SK-N-SH (cell line): ENCODE measurements at places on chromosomes 1 and 21.

DNA sequence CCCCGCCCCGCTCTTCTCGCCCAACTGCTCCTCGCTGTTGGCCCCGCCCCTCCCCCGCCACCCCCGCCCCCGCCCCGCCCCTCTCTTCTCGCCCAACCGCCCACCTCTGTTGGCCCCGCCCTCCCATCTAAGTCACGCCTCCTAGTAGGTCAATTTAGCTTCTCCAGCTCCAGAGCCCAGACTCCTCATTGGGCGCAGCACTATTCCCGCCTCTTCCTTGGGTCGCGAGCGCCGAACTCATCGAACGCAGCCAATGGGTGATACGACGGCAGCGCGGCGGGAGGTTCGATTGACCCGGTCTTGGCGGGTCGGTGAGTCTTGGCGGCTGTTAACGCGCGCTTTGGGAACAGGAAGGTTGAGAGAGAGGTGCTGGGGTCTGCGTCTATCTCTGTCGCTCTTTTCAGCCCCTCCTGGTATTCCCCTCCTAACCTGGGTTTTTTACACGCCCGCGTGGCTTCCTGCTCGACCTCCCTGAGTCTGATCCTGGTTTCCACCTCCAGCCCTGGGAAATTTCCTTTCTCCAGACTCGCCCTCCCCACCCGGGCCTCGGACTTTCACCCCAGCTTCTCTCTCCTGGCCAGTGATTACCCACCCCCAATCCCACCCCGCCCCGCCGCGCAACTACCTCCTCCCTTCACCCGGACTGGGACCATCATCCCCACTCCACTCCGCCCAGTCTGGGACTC is at the start of gene RAD54L:
Gene RAD54L (plus strand): TSS at position 328 of the 686 bp plus-strand sequence. CDS start 643 bp downstream, outside the sequence.
- peak; percentile 97 for DNase-seq

- peak; percentile 22 for DNase-seq
These were observed 10.5 kb downstream of the RO60 start for GRCh38 chr1:193069748-193070385.

- no peak for DNase-seq
These were observed 1.5 kb upstream of the RAB13 start for GRCh38 chr1:153987621-153988020.

GRCh38 chr1:218584418-218585155 is 239.5 kb downstream of the TGFB2 start:
- DNase-seq = no peak

GRCh38 chr1:151916726-151917370 is 7.5 kb upstream of the THEM4 start:
- DNase-seq = no peak

DNA sequence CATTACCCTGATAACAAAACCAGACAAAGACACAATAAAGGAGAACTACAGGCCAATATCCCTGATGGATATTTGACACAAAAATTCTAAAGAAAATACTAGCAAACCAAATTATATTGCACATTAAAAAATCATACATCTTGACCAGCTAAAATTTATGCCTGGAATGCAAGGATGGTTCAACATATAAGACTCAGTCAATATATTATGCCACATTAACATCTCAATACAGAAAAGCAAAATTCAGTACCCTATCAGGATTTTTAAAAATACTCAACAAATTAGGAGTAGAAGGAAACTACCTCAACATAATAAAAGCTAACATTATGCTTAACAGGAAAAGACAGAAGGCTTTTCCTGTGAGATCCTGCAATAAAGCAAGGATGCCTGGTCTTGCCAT is 177.1 kb downstream of the MAGI3 start:
- no peak for DNase-seq

DNA sequence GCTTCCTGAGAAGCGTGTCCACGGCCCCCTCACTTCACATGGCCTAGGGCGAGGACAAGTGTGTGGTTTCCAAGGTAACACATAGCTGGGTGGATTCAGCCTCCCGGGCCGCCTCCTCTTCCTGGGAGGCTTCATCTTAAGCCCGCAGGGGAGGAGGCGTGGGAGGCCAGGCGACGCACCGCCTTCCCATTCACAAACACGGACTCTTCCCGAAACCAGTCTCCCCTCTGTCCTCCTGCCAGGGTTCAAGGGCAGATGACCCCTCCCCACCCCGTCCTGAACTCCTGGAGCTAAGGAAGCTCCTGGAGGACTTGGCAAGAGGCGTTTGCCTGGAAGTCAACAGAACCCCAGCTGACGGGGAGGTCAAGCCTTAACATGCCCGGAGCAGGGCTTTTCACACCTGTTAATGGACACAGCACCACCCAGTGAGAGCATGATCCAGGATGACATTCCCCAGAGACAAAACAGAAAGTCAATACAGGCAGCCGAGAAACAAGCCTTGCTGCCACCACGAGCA is 56.7 kb downstream of the KCNN3 start:
- DNase-seq = no peak

- peak; percentile 83 for DNase-seq
These were observed 27.8 kb downstream of the DMAP1 start for GRCh38 chr1:44240802-44241671.

DNA sequence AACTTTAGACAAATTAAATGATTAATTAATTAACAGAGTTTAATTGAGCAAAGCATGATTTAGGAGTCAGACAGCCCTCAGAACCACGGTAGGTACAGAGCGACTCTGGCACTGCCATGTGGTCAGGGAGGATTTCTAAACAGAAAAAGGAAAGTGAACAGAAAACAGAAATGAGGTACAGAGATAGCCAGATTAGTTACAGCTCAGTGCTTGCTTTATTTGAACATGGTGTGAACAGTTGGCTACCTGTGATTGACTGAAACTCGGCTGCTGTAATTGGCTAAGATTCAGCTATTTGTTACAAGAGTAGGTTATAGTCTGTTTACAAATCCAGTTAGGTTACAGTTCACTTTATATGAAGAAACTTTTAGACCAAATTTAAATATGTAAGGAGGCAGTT is 163.0 kb upstream of the TNR start:
- no peak for DNase-seq

GRCh38 chr1:74812180-74812541 is 79.2 kb downstream of the TYW3 start:
- no peak for DNase-seq

DNA sequence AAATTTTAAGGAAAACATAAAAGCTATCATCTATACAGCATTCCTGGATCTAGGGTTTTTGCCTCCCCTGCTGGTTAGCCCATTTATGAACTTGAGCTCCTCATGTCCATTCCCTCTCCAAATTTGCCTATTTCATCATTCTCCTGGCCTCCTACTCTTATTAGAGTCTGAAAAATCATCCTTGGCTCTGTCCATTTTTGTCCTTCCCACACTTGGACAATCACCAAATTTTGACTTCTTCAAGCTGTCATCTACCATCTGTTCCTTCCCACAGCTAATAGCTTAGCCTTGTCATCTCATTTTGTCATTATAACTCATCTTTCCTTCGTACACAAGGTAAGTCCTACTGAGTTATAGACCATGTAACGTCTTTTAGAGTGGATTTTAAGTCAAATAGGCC is 2.2 kb upstream of the HENMT1 start:
- no peak for DNase-seq

DNA sequence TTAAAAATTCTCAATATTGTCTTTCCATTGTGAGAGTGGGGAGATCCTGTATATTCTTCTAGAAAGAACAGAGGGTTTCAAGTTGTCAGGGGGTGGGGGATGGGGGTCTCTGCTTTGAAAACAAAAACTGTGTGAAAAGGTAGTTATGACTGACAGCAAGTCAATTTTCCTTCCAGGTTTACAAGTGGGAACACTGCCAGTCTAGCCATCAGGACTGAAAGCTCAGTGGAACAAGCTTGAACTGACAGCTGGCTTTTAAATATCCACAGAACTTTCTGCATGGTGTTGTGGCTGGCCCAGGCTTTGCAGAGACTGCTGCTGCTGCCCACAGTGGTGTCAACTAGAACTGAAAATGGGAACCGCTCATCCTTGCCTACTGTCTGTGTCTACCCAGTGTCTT is 162.6 kb downstream of the TNR start:
- DNase-seq = no peak

- DNase-seq = no peak
These were observed 1.9 kb downstream of the PABPC4 start for GRCh38 chr1:39574646-39575045.

GRCh38 chr1:230062521-230062920 is 4.5 kb upstream of the GALNT2 start:
- DNase-seq = no peak

- no peak for DNase-seq
These were observed 179.8 kb upstream of the KCNK2 start for GRCh38 chr1:214902636-214903320.

GRCh38 chr1:226877669-226878068 is 7.3 kb downstream of the PSEN2 start:
- DNase-seq = no peak

- no peak for DNase-seq
These were observed 4.1 kb upstream of the OR2M5 start for GRCh38 chr1:248140846-248141245.

DNA sequence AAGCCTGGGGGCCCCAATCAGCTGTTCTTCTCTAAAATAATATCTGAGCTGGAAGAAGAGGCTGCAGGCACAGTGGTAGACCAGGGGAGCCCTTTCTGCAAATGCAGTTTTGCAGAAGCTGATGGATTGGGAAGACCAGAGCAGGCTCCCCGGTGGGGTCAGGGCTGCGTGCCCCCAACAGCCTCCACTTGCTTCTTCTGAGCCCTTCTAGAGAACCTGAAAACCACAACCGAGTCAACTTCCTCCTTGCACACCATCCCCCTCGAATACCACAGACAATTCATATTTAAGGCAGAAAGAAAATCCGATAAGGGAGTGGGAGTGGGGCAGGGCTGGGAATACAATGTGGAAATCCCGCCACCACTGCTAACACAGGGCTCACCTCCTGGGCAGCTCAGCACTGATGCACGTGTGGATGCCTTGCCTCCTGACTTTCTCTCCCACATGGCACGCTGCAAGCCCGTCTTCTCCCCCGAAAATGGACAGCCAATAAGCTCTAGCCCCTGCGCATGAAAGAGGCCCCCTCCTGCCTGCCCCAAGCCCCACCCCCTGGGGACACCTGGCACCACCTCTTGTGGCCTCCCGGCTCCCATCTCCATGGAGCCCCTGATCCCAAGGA is 25.4 kb upstream of the ALDH4A1 start:
- DNase-seq = no peak

DNA sequence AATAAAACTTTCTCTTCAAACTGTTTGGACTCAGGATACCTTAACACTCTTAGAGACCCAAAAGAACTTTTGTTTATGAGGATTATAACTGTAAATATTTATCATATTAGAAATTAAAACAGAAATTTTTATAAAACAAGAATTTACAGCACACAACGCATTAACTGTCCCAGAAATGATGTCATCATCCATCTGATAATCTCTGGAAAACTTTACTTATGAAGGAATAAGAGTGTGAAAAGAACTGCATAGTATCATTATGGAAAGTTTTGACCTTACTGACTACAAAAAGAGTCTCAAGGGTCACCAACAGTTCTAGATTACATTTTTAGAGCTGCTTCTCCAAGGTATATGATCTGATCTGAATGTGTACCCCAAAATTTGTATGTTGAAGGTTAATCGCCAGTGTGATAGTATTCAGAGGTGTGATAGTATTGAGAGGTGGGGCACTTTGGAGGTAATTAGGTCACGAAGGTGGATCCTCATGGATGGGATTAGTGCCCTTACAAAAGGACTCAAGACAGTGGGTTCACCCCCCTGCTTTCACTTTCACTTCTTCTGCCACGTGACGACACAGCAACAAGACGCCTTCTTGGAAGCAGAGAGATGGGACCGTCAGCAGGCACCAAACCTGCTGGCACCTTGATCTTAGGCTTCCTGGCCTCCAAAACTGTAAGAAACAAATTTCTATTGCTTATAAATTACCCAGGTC is 95.7 kb upstream of the NR5A2 start:
- no peak for DNase-seq

DNA sequence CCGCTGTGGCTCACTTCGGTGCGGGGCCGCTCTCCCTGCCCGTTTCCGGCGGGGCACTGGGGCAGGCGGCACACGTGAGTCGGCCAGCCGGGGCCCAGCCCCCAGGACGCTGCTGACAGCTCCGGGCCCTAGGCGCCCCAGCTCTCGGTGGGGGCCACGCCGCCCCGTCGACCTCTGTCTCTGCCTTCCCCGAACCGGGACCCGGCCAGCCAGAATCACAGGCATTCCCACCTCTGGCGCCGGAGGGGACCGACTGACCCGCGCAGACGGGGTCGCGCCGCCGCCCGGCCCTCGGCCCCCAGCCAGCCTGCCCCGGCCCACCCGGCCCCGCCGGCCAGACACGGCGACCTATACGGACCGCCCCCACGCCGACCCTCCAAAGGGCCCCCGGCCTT is 755 bp downstream of the SCMH1 start:
- peak; percentile 81 for DNase-seq

DNA sequence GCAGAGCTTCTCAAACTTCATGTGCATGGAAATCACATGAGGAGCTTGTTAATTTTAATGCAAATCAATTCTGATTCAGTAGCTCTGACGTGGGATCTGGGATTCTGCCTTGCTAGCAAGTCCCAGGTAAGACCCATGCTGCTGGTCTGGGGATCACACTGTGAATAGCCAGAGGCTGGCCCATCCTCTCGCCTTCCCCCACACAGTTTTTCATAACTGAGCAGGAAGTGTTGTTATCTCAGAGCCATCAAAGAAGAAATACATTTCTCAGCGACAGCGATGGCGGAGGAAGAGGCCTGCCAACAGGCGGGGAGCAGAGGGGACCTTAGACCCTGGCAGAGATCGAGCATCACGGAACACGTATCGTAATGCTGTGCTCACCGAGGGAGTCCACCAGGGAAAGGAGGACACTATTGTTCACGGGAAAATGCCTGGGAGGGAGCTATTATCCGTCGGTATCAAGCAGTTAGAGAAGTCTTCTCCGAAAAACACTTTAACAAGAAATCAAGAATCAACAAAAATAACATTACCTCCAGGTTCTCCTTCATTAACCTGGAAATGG is 268.9 kb upstream of the TMEM51 start:
- DNase-seq = no peak

DNA sequence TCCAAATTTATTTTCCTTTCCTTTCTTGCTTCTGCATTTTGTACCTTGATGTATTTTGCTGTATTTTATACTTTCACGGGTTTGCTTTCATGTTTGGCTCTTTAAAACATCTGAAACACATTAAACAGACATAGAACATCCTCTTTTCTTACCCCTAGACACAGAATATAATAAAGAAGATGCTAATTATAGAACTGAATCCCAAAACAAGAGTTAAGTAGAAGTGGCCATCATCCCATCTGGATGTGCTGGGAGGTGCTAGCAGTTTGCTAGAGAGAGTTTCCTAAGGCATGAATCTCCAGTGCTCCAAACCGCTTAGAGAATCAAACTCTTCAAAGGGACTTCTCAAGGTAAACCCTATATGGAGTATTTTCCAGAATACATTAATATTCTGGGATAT is 53.9 kb upstream of the GNG12 start:
- no peak for DNase-seq
